ENCODE measurements at places on chromosomes 12 and 14.

DNA sequence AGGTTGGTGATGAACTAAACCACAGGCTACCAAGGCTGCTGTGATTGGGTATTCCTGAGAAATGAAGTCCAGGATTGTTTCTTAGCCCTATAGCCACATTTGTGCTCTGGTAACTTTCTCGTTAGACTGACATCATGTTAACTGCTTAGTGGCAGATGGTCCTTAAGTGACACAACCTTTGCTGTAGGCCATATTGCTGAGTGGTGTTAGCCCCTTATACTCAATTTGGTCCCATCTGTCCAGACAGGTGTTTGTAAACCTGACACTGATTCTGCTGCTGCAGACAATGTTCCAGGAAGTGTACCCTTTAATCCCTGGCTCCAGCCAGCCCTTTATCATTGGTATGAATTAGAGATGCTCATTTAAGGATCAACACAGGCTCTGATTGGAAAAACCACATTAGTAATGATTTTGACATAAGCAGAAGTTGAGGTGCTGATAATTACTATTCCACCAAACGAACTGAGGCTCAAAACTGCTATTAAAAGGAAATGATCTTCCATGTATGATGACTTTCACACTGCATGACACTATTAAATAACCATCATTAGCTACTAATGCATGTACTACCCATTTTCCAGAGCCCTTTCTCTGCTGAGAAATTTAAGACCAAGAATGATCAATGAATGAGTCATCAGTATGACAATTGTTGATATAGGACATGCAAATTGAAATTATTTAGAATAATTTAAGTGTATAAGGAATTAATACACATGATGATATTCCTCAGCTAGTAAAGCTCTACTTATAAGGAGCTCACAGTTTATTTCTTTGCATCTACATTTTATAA, 3.6 kb upstream of the SSTR1 start:
- no peak for DNase-seq

DNA sequence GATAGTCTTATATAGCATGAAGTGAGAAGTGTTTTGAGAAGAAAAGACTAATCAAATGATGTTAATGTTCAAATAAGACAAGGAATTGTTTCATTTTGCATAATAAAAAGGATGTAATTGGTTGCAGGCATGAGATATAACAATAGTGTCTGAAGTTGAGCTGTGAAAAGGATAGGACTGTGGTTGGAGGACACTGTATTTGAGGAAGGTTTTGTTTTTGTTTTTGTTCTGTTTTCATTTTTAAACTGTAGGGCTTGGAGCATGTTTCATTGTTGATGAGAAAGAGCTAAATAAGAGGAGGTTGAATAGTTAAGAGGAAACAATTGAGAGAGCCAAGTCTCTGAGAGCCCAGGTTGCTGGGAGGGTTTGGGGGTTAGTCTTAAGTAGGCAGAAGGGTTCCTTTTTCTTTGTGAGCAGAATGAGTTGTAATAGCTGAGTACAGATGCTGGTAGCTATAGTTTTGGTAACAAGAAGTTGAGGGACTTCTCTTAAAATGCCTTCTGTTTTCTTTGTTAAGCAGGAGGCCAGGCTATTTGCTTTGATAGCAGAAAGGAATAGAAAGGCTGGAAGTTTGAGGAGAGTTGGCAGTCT, 58.4 kb downstream of the CCDC91 start:
- DNase-seq, result no peak

GRCh38 chr12:126907900-126908764, 1358.8 kb upstream of the TMEM132C start:
- no peak for DNase-seq

DNA sequence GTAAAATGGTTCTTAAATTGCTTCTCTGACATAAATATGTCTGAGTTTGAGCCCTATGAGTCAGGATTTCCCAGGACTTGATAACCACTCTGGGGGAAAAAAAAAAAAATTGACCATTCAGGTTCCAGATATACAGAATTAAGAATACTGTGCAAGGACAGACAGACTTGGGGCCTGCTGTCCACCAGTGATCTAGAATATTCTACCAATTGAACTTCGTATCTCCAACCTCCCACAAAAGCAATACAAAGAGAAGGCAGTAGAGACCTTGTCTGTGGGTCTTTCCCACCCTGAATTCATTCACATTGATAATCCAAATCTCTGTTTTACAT, 4.1 kb downstream of the SINHCAF start:
- DNase-seq, result no peak

GRCh38 chr12:569091-569676, 94.1 kb downstream of the NINJ2 start:
- DNase-seq, result no peak

DNA sequence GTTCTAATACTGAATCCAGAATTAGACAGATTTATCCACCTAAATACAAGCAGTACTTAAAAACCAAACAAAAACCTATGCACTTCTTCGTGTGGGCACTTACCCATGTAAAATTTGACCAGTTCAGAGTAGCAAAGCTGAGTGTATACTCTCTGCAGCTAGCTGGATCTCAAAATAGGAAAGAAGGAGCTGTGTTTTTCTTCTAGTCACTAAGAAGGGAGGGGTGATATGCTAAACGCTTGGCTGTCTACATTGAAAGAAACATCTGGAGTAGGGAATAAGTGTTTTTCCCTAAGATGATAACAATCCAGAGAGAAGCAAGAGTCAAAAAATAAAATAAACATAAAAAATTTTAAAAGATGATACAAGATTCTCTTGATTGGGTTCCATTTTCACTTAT, 20.0 kb downstream of the RBMS2 start:
- no peak for DNase-seq

DNA sequence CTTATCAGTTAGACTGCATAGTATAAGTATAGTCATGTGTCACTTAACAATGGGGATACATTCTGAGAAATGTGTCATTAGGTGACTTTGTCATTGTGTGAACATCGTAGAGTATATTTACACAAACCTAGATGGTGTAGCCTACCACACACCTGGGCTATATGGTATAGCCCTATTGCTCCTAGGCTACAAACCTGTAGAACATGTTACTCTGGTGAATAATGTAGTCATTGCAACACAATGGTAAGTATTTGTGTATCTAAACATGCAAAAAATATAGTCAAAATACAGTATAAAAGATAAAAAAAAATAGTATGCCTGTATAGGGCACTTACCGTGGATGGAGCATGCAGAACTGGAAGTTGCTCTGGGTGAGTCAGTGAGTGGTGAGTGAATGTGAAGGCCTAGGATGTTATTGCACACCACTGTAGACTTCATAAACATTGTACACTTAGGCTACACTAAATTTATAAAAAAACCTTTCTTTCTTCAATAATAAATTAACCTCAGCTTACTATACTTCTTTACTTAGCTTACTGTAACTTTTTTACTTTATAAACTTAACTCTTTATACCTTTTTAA, 40.3 kb upstream of the ANKS1B start:
- DNase-seq, result no peak

DNA sequence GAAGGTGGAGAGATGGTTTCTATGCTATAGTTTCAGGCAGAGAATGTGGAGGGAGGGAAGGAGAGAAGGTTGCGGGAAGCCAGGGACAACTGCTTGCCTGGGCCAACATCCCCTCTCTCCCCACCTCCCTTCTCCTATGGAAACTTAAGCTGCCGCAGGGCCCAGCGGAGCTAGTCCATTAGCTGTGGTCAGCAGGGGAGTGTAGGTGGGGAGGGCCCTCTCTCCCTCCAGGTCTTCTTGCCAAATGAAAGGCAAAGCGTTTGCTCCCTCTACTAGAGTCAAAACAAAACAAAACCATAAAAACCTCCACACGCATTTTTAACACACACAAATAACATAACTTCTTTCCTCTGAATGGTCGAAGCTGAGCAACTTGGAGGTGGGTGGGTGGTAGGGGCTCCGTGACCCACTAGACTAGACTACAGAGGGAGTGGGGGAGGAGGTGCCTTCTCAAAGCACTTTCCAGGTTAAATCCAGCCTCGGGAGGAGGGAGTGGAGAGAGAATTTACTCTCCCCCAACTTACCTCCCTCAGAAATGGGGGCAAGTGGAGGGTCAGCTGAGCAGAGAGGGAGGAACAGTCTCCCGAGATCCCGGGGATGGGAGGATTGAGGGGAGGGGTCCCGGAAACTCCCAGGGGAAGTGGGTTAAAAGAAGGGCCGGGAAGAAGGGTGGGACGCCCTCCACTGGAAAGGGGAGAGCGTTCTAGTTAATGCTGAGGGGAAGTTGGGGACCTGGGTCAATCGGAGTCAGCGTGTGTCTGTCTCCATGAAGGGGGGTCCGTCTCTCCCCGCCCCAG, 4.6 kb upstream of the CACNB3 start:
- no peak for DNase-seq

DNA sequence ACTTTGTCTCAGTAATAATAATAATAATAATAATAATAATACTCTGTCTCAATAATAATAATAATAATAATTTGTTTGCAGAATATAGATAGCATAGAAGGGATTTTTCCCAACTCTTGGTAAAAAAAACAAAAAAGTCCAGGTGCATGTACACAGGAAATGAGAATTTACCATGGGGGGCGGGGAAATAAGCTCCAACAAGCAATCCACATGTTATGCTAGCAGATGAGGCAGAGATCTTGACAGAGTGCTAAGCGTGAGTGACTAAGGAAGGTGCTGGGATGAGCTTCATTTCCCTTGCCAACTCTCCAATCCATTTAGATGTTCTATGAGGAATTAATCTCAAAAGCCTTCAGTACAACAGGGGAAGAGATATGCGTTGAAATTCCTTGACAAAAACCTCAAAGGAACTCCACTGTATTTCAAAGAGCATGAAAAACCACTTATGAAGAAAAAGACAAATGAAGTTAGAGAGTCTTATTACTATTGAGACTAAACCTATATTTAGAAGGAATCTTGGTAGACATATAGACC, 44.9 kb upstream of the GTF2A1 start:
- DNase-seq, result no peak

DNA sequence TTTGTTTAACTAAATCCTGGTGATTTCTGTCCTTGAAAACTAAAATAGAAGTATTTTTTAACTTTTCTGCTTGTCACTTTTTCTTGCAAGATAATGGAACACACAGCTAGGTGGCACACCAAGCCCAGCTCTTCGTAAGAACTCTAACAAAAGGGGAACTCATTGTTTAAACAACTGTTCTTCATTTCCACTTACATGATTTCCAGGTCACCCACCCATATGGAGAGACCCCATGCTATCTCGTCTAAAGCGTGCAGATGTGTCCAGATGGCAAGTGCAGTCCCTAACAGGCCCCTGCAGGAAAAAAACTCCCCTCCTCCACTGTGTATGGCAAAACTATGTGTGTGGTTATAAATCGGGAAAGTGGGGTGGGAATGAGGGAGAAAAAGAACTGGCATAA, 43.3 kb upstream of the NT5DC3 start:
- DNase-seq, result no peak

GRCh38 chr12:39467432-39467870, 24.5 kb upstream of the KIF21A start:
- no peak for DNase-seq

DNA sequence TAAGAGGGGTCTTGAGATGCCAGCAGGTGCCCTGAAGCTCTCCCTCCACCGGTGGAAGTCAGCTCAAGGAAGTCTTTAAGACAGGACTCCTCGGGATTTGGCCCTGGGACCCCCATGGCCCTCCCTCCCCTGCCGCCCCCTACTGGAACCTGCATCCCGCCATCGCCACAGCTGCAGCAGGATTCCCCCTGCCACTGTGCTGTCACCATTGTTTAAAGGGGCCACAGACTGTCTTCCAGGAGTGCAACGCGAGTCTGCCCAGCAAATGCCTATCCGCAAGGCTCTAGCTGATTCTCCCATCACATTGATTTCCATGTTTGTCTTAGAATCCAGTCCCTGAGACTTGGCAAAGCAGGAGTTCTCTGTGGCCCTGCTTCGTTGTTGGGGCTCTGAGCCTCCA, 770.8 kb upstream of the ALG10B start:
- DNase-seq, result no peak

GRCh38 chr12:24278832-24279231, 329.4 kb upstream of the SOX5 start:
- no peak for DNase-seq

DNA sequence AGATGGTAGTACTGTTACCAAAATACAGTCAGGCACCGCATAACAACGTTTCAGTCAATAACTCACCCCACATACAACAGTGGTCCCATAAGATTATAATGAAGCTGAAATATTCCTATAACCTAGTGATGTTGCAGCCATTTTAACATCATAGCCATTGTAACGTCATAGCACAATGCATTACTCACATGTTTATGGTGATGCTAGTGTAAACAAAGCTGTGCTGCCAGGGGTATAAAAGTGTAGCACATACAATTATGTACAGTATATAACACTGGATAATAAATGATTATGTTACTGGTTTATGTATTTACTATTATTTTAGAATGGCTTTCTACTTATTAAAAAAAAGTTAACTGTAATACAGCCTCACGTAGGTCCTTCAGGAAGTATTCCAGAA, 37.0 kb downstream of the GPR137C start:
- no peak for DNase-seq

- peak; percentile 56 for DNase-seq
Observed at GRCh38 chr14:21902561-21903181, 229.1 kb upstream of the OR4E1 start.

GRCh38 chr12:48779869-48780268, 9.0 kb downstream of the ADCY6 start:
- DNase-seq, result no peak

DNA sequence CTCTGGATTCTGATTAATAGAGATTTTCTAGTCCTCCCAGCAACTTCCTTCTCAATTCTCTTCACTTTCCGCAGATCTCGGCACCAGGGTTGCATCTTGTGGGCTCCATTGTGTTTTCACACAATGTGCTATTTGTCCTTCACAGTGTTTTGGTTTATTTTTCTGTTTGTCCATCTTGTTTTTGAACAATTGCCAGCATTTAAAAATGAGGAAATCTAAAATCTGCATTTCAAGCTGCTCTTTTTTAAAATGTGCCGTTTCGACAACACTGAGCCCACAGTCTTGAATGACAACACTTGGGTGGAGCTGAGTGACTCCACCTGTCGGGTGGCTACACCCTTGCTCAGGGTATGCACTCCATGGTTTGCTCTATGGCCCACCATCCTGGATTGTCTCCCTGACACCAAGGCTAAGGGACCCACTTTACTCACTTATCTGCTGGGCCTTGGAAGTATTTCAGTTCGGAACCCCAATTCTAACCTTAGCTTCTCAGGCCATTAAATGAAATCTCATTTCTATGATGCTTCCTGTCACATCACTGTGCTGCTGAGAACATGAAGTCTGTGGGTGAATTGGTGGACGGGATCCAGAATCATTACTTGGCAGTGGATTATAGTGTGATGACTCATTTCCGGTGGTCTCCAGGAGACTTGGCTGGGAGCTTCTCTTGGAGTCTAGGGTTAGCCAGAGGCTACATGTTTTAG, 3.4 kb upstream of the MYRFL start:
- DNase-seq, result no peak

DNA sequence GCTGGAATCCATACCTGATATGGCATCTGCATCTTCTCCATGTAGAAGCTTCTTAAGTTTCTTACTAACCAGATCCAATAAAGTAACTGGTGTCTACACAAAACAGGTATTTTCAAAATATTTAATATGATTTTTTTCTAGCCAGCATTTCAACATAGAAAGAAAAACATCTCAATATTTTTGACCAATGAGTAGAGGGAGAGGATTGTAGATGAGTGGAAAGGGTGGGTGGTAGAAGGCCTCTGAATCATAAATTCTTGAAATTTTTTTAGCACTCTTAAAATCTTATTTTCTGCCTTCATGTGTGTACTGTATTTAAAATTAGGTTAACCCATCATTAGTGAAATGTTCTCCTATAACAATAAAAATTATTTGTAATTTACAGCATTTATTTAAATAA, 18.0 kb downstream of the DEPDC4 start:
- no peak for DNase-seq

All from T-helper 2 cell (primary cell).